Caki2 (cell line): ENCODE measurements at places on chromosomes 11 and 22.

DNA sequence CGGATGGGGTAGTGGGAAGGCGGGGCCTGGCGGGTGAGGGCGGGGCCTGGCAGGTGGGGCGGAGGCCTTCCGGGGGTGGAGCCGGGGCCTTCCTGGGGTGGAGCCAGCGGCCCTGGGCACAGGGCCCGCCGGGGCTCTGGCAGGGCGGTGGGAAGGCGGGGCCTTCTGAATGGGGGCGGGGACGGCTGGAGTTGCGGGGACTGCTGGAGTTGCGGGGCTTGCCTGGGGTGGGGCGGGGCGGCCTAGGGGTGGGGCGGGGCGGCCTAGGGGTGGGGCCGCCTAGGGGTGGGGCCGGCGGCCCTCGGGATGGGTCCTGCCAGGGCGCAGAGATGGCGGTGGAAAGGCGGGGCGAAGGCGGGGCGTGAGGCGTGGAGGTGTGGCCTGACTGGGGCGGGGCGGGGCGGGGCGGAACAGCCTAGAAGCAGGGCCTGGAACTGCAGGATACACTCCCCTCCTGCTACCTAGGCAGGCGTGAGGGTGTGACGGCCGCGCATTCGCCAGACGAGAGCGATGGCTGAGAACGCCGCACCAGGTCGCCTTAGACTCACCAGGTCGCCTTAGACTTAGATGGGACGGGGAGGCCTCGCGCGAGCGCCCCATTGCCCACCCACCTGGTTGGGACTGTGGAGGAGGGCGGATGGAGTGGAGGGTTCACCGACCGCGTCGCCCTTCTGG lies 19.3 kb downstream of the RRP7A start:
- DNase-seq, result no peak

DNA sequence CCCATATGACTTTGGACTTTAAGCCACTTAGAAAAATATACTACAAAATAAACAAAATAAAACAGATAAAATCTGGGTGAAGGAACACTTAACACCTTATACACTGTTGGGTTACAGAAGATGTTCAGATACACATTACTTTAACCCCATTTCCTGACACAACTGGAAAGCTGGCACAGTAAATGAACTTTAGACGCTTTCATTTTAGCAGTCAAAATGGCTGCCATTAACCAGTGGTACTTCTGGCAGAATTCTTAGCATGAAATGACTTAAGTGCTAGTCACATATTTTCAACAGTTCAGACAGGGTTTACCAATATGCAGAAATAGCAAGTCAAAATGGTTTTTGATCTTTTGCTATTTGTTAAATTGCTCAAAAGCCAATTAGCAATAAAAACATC lies 37.9 kb downstream of the PIK3C2A start:
- no peak for DNase-seq

- DNase-seq, result no peak
Observed at GRCh38 chr11:119509282-119509841, 86.4 kb upstream of the THY1 start.

DNA sequence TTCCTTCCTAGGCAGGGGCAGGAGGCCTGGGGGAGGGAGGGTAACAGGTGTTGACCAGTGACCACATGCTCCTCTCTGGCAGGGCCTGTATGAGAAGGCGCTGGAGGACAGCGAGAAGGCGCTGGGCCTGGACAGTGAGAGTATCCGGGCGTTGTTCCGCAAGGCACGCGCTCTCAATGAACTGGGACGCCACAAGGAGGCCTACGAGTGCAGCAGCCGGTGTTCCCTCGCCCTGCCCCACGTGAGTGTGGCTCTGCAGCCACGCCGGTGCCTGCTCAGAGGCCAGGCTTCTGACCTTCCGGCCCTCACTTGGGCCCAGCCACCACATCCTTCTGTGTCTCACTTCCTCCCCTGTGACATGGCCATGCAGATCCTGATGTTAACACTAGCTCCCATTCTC lies 25.8 kb downstream of the ZC3H7B start:
- no peak for DNase-seq
